ENCODE measurements at places on chromosomes 7 and 10.

- no peak for DNase-seq
Measured at GRCh38 chr10:65265451-65265954, 1660.3 kb upstream of the LRRTM3 start.

DNA sequence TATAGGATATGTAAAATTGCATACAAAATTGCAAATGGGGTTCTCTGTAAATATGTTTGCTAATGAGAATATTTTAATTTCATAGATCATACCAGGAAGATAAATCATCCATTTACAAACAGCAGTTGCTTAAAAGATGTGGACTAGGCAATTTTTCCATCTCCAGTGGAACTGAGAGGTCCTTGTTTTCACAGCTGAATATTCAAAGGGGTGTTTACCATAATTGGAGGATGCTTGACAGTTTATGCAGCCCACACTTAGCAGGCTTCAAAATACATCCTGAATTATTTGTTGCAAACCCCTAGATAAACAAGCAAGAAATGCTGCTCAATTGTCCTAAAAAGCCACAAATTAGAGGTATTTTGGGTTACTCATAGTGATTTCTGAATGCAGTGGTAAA is 69.9 kb downstream of the ADARB2 start:
- DNase-seq = no peak

DNA sequence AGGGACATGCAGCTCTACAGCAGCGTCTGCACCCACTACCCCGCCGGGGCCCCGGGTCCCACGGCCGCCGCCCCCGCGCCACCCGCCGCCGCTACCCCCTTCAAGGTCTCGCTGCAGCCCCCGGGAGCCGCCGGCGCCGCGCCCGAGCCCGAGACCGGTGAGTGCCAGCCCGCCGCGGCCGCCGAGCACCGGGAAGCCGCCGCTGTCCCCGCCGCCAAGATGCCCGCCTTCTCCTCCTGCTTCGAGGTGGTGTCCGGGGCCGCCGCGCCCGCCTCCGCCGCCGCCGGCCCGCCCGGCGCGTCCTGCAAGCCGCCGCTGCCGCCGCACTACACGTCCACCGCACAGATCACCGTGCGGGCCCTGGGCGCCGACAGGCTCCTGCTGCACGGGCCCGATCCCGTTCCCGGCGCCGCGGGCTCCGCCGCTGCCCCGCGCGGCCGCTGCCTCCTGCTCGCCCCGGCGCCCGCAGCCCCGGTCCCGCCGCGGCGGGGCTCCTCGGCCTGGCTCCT is 631 bp downstream of the OTUD1 start:
- DNase-seq = no peak

DNA sequence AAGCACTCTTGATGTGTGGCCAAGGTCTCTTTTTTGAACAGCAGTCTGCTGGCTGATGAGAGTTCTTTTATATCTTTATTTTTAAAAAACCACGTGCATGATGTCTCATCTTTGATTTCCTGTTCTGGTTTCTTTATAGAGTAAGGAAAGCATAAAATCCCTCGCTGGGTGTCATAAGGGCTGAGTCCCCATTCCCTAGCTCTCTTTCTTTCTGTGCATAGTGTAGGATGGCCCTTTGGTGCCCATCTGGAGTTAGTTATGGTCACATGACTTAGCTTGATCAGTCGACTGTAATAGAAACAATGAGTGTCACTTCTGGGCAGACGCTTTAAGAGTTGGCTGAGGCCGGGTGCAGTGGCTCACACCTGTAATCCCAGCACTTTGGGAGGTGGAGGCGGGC is 38.5 kb downstream of the GHRHR start:
- no peak for DNase-seq

DNA sequence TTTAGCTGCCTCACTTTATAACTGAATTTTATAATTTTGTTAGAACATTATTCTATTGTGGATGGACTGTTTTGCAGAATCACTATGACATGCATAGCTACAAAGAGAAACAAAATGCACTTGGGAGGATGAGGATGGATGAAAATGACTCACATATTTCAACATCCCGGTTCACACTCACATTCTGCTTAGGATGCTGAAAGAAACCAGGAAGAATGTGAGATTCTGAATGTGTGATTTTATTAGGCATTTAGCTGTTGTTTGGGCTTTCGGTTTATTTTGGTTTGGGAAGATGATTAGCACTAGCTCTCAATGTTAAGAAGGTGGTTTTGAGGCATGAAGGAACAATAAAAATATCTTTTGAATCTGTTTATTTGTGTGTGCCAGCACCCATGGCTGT is 235.5 kb downstream of the SEMA3E start:
- DNase-seq = no peak

- no peak for DNase-seq
Measured at GRCh38 chr7:150927956-150928344, 50.2 kb downstream of the KCNH2 start.

GRCh38 chr7:47441796-47442604 is 139.9 kb downstream of the TNS3 start:
- no peak for DNase-seq

DNA sequence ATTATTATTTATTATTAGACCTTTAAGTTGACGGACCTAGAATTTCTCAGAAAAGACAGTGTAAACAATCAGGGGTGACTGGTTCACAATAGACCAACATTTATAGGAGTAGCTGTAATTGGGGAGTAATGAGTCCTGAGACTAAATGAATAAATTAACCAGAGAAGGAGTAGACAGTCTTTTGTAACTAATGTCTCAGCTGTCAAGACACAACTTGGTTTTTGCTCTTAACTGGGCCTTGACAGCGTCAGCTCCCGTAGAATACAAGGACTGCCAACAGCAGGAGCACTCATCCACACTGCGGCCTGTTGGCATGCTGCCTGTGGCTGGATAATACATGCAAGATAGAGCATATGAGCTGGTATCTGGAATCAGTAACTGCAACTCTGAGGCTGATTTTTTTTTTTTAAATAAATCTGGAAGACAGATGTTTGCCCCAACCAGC is 123.9 kb downstream of the CACNA2D1 start:
- DNase-seq = no peak

DNA sequence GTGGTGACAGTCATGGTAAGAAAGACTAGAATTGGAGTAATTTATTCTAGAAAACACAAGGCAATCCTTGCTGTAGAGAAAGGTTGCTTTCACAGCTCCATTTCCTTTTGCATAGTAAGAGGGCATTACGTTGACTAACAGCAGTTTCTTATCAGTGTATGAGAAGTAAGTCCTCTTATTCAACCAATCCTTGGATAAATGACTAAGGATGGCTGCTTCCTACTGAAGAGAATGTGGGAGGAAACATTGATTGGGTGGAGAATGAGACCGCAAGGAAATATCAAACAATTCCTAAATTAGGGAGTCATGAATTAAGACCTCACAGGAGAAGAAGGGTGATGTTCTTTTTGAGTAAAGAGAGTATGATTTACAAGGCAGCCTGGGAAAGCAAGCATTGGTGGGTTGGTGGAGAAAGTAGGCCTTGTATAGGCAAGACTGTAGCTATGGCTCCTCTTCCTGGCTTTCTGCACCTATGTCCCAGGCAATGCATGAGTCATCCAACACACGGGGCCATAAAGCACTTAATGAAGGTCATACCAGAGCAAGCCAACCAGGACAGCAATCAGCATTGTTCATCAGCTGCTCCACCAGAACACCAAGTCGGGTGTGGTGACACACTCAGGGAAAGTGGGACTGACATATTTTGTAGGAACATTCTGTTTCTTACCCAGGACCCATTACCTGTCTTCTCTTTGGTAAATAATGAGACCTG is 5.6 kb downstream of the MGAM start:
- DNase-seq = no peak

- DNase-seq = no peak
Measured at GRCh38 chr7:146214842-146215241, 98.2 kb downstream of the CNTNAP2 start.

DNA sequence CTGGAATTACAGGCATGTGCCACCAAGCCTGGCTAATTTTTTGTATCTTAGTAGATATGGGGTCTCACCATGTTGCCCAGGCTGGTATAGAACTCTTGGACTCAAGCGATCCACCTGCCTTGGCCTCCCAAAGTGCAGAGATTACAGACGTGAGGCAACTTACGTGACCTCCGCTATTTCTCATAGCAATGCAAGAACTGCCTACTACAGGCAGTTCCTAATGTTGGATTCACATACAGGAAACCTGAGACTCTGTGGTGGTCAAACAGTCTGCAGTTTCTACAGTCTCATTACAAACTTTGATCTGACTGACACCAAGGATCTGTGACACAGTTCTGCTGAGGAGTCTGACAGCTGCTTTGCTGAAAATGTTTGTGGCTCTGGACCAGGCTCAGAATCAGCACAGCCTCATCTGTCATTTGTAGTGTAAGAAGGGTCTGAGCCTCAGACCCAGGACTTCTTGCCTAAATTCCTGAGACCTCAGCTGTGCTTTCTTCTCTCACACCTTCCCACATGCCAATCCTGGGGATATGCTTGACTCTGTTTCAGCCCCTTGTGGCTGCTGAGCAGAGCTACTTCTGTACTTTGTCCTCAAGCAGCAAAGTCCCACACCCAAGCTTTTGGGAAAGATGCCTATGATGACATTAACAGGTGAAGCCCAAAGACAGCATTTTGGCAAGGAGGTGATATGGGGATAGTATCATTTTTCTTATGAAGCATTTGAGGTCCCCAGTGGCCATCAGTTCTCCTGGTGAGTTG is 48.0 kb upstream of the CYP2C9 start:
- no peak for DNase-seq

DNA sequence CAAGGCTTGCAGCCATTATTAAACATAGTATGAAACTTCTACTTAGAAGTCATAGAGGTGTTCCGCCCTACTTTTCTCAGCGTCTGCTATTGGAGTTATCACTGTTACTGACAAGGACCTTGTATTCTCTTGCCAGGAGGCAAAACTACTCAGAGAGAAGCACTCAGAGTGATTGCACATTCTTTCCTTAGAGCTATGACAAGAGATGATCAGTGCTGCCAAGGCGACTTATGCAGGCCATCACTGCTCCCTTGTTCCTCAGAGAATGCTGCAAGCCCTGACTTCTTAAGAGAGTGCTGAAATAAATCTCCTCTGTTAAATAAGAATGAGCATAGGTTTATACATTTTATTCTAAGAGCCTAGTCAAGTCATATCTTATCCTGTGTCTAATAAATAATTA is 534.6 kb upstream of the PHF14 start:
- no peak for DNase-seq

- DNase-seq = no peak
Measured at GRCh38 chr7:151863386-151864079, 13.4 kb downstream of the PRKAG2 start.

GRCh38 chr7:82263920-82264782 is 179.4 kb downstream of the CACNA2D1 start:
- DNase-seq = no peak

GRCh38 chr7:139139150-139139549 is 29.6 kb upstream of the ZC3HAV1 start:
- no peak for DNase-seq

GRCh38 chr10:91549262-91549661 is 83.6 kb downstream of the PPP1R3C start:
- DNase-seq = no peak

- DNase-seq = no peak
Measured at GRCh38 chr7:158751751-158752150, 47.1 kb upstream of the NCAPG2 start.

DNA sequence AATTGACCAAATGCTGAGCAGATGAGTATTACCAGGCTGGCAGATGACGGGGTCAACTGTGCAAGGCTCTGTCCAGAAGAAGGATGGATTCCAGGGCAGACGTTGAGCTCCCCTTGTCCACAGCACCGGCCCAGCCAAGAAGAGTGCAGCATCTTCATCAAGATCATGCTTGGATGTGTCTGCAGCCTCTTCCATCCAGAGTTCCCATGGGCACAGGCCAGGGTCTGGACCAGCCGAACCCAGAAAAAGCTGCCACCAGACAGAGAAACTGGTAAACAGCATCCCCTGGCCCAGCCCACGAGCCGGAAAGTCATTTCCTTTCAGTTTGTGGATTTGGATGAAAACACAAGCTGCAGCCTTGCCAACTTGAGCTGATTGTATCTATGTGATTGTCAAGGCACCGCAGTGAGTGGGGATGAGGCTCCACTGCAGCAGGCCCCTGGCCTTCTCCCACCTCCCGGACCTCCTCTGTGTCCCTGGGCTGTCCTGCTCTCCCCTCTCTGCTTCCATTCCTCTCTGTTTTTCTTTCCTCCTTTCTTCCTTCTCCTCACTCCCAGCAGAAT is 321.8 kb downstream of the TCERG1L start:
- DNase-seq = no peak

DNA sequence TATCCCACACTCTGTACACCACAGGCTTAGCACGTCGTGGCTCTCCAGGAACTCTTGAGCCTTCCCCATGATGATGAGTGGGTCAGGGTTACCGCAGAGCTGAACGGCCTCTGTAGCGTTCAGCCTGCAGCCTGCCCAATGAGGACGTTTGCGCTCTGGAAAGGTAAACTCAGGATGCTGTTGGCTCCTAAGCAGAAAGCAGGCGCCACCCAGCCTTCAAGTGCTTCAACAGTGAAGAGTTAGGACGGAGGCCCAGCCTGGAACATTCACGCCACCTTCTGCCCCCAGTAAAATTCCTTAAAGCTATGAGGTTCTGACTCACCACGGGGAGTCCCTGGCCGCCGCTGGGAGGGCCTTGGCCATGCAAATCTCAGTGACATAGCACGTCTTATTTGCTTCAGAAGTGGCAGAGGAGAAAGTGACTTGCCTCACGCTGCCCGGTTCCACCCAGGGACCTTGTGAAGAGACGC is 161.5 kb upstream of the SH2B2 start:
- DNase-seq = no peak

GRCh38 chr7:95264363-95264891 is 59.9 kb downstream of the PON1 start:
- DNase-seq = no peak

DNA sequence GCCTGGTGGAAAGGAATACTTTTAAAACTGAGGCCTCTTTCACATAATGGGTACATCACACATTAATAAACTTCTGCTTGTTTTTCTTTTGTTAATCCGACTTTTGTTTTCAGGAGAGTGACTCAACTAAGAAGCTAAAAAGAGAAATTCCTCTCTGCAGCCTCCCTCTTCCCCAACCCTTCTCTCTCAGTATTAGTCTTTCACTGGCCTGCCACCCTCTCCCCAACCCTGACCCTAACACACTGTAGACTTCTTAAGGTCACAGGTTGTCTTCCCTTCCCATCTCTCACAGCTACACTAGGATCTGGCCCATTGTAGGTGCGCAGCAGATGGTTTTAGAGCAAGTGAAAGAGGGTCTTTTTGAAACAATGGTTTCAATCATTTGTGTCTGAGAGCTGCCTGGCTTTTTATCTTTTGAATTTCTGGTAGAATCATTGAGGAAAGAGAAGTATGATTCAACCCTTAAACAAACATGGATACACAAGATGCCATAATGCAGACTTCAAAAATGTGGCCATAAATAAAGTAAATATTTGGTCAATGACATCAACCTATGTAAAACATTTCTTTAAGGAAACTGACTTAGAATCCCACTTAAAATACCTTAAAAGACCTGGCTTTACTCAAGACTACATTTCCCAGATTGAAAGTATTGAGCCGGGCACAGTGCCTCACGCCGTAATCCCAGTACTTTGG is 17.9 kb upstream of the FFAR4 start:
- no peak for DNase-seq

GRCh38 chr10:78927257-78927995 is 141.3 kb upstream of the ZMIZ1 start:
- DNase-seq = no peak

GRCh38 chr10:115801992-115802391 is 471.0 kb downstream of the GFRA1 start:
- no peak for DNase-seq

- no peak for DNase-seq
Measured at GRCh38 chr7:140039066-140039465, 23.7 kb downstream of the PARP12 start.
